Activated T-helper 1 cell treated with Interleukin-2 at 50 U/mL for 16 hours (primary cell): ENCODE measurements at places on chromosomes 5 and 9.

- DNase-seq, result no peak
Measured at GRCh38 chr9:68822596-68823165, 117.6 kb downstream of the PIP5K1B start.

DNA sequence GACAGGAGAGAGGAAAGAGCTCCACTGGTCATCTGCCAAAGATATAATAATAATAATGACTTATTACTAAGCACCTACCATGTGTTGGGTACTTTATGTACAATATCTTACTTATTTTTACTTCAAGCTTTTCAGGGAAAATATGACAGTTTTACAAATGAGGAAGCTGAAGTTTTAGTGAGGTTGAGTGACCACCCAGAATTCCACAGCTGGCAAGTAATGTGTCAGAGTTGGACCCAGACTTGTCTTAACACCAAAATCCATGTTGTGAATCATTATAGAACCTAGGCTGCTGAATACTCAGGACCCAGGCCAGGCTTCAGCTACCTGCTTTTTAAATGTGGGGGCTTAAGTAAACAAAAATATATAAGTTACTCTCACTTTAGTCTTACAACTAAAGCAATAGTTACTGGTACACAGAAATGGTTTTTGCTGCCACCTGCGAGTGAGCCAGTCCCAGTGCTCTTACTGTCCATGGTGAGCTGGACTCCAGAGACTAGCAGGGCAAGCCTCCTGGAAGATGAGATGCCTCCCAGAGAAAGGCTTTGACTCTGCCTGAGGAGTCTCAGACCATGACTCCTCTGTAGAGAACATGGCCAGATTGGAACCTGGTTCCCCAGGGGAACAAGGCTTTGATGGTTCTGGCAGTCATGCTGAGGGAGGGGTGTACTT lies 29.9 kb downstream of the RUSC2 start:
- no peak for DNase-seq

DNA sequence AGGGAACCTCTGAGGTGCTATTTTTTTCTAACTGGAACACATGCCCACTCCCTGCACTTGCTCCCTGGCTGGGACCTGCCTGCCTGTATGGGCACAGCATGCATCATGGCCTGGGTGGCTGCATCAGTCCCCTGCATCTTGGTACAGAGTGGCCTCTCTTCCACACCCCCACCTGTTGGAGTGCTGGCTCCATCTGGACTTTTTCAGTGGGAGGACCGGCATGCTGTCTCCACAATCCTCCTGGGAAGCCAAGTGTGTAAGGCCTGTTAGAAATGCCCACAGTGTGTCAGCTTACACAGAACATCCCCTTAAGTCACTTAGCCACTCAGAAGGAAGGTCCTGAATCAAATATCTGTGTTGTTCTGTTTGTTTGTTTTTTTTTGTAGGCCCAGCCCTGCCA lies 102.9 kb downstream of the MARCHF3 start:
- DNase-seq, result no peak

GRCh38 chr5:14125262-14125661 lies 17.9 kb upstream of the TRIO start:
- DNase-seq, result no peak

DNA sequence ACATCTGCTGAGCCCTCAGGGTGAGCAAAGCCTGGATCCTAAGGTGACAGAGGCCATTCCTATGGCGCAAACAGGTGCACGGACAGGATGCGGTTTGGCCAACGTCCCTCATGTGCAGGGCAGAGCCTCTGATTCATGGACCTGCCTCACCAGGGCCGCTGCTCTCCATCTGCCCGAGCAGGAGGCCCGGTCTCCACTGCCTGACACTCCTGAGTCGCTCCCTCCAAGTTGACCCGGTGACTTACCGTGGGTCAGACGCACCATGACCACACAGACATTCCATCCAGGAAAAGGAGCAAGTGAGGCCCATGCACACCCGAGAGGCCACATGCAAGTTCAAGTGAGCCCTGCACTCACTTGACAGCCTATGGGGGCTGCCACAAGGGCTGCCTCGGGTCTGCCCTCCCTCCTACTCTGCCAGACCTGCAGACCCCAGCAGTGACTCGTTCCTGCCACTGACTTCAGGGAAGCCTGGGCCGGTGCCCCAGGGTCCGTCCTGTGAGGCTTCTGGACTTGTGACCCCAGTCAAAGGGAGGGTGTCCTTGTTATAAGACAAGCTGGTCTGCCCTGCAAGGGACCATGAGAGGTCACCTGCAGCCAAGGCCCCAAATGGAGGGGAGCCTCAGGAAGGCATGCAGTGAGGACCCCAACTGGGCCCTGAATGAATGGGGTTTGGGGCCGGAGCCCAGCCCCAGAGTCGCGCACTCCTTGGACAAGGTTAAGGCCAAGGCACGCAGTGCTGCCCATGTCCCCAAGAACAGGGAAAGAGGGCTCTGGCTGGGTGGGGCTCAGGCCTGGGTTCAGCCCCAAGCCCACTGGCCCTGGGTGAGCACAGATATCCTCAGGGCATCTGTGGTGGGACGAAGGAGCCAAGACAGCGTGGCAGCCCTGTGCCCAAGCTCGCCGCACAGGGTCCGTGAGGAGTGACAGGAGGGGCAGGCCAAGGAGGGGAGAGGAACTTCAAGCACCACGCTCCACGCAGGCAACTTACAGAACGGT lies 10.1 kb downstream of the BRD3OS start:
- DNase-seq, result no peak

DNA sequence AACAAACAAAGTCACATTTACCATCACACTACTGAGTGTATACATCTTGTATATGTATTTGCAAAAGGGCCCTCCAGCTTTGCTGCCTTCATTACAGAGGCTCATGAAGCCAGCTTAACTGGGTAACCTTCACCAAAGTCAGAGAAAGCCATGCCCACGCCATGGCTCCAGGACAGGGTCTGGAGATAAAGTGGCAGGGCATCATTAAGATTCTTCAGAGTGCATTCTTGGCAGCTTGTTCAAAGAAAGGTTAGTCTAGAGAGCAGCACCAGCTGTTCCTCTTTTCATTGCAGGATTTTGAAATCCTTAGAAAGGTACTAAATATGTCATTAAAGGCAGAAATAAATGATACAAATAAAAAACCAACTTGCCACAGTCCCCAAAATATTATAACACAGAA lies 333.2 kb downstream of the NDUFS4 start:
- no peak for DNase-seq

DNA sequence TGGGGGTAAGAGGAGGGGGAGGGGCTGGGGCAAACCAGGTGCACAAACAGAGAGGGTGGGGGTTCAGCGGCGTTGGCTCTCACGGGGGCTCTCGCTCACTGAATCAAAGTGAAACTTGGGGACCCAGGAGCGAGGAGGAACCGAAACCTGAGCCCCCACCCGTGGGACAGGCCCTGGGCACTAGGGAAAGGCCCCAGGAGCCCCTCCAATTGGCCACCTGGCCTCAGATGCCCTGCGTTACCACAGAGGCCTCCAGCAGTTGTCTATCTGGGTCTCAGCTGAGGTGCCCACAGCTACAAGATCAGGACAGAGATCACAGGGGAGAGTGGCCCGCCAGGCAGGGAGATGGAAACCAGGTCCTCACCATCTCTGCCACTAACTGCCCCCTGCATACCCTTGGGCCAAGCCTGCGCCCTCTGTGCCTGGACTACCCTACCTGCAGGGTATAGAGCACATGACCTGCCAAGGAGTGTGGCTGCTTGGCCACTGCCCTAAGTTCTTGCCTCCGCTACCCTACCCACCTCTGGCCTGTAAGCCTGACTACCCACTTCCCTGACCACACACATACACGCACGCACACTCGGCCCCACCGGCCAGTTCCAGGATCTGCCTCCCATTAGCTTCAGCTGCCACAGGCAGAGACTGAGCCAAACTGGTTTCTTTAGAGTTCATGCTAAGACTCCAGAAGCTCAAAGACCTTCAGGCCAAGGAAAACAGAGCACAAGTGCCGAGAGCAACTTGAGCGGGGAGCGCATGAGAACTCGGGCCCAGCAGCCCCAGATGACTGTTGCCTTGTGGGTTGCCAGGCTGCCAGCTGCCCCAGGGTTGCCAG lies 39.9 kb downstream of the PAX5 start:
- no peak for DNase-seq

GRCh38 chr9:128495804-128496417 lies 8.6 kb upstream of the GLE1 start:
- DNase-seq, result no peak

GRCh38 chr9:36035006-36035405 lies 1.7 kb upstream of the RECK start:
- no peak for DNase-seq

- no peak for DNase-seq
Measured at GRCh38 chr9:38737246-38737645, 17.3 kb upstream of the FAM240B start.
